Activated naive CD8-positive, alpha-beta T cell treated with anti-CD3 and anti-CD28 coated beads for 36 hours (primary cell): ENCODE measurements at places on chromosomes 13 and 19. TPM values are rescaled to one million over a fixed set of nuclear protein-coding genes. Genes with fewer than 3 reads are reported as not detected.

CNN2 gene
- total RNA-seq: 80.5 TPM

PABPC3 gene
- total RNA-seq: 1.2 TPM

- no peak for DNase-seq
- H3K4me1 ChIP-seq: peaks cover 12% of the 10 kb centered on the region
- H3K27ac ChIP-seq: no peak overlapping the region
- peaks cover 46% of the 10 kb centered on the region for H3K27me3 ChIP-seq
- H3K36me3 ChIP-seq: no peaks in the 10 kb centered on the region
Measured at GRCh38 chr13:71860547-71861138, 6.4 kb downstream of the DACH1 start.

GRCh38 chr13:19888799-19889198 is 25.4 kb upstream of the ZMYM5 start:
- H3K27ac ChIP-seq: no peak overlapping the region
- H3K27me3 ChIP-seq: no peaks in the 10 kb centered on the region
- DNase-seq: no peak

GRCh38 chr19:755063-755462 is 4.2 kb downstream of the MISP start:
- H3K4me1 ChIP-seq: no peaks in the 10 kb centered on the region
- peaks cover 6% of the 10 kb centered on the region for H3K27me3 ChIP-seq
- no peak overlapping the region for H3K4me3 ChIP-seq
- no peak overlapping the region for H3K27ac ChIP-seq
- no peaks in the 10 kb centered on the region for H3K36me3 ChIP-seq

- H3K27ac ChIP-seq: no peak overlapping the region
- H3K36me3 ChIP-seq: peaks cover 27% of the 10 kb centered on the region
- DNase-seq: no peak
- no peaks in the 10 kb centered on the region for H3K27me3 ChIP-seq
- no peaks in the 10 kb centered on the region for H3K4me1 ChIP-seq
Measured at GRCh38 chr19:970695-971094, 13.4 kb upstream of the WDR18 start.

DNA sequence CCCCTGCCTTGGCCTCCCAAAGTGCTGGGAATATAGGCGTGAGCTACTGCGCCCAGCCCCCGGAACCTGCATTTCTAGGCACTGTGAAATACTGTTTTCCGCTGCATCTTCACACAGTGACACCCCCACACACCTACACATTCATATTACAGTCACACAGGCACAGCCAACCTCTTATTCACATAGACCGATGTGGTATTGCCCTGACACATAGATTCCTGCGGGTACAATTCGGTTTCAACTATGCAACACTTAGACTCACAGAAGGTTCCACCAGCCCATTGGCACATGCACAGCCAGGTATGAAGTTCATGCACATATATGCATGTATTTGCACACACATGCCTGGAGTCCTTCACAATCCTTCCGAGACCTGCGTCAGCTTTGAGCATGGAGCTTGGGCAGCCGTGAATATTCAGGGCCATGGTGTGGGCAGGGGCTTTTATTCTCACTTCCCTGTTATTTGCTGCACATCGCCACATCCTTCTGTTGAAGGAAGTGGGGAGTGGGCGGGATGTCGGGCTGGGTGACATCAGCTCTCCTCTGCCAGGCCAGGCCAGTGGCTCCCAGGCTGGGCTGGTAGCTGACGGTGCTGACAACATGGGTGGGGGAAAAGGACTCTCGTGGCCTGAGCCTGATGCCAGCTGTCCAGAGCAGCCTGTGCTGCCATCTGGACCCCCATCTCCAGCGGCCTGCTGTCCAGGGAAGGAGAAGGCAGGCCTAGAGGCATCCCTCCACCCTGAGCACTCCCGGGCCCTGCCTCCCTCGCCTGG is 5.4 kb upstream of the CDC37 start:
- H3K4me1 ChIP-seq: peaks cover 64% of the 10 kb centered on the region
- DNase-seq: peak; percentile 73
- H3K27me3 ChIP-seq: no peaks in the 10 kb centered on the region

DNA sequence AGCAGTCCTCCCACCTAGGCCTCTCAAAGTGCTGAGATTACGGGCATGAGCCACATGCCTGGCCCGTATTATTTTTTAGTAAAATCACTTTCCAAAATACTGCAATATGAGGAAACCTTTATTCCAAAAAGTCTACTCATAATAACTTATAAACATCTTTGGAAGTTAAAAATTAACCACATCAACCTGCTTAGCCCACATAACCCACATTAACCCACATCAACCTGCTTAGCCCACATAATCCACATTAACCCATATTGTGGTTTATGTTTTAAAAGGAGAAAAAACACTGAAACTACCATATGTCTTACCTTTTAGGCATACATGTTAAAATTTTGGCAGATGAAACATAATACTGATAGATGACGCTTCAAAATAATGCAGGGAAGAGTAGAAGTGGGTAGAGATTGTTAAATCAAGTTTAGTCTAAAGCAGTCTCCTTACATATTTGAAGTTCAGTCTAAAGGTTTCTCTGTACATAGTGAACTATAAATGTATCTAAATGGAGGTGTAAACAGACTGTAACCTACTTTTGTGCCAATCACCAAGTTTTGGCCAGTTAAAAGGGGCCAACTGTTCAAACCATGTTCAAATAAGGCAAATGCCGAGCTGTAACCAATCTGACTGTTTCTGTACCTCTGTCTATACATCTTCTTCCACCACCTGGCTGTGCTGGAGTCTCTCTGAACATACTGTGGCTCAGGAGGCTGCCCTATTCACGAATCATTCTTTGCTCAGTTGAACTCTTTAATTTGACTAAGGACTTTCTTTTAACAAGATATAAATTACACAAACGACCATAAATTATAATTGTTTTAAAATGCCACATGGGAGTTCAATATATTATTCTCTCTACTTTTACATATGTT is 14.5 kb downstream of the KPNA3 start:
- no peak overlapping the region for H3K27ac ChIP-seq
- DNase-seq: no peak
- H3K4me3 ChIP-seq: no peak overlapping the region
- H3K27me3 ChIP-seq: no peaks in the 10 kb centered on the region
- H3K4me1 ChIP-seq: peaks cover 34% of the 10 kb centered on the region

- H3K36me3 ChIP-seq: peaks cover 55% of the 10 kb centered on the region
- DNase-seq: peak; percentile 70
- peak overlapping the region; percentile 61 for H3K4me3 ChIP-seq
- peaks cover 6% of the 10 kb centered on the region for H3K27me3 ChIP-seq
Measured at GRCh38 chr19:55638864-55639359, 1.9 kb upstream of the ZNF580 start.
